ENCODE measurements at places on chromosomes 7 and 10.

DNA sequence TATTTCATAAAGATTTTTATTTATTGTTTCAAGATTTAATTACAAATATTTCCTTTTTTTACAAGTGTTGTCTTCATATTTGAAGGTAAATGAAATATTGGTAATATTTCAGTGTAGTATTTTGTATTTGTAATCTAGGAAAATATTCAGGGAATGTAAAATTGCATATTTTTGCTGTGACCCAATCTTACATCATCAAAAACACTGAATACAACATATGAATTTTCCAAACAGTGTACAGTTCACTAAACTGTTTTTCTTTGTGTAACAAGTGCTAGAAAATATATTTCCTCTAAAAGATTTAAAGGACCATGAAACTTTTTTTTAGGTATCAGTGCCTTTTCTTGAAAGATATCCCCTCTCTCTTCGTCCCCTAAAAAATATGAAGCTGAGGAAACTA is 251.9 kb upstream of the KCND2 start:
- no peak for DNase-seq

GRCh38 chr10:97765201-97765600 is 6.6 kb downstream of the SFRP5 start:
- DNase-seq = no peak

DNA sequence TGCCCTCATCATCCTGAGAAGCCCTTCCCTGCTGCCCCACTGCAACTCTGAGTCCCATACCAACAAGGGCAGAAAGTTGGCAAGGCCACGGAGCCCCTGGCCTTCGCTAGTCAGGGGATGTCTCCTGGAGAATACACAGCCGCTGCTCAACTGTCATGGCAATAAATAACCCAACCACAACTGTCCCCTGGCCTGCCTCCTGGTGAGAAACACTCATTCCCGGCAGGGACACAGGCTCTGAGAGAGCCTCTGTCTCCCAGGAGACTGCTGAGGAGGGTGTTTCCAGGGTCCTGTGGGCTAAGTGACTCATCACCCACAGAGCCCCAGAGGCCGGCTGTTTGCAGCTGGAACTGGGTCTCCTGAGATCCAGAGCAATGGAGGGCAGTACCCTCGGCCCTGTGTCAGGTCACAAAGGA is 354.1 kb downstream of the TNS3 start:
- no peak for DNase-seq

DNA sequence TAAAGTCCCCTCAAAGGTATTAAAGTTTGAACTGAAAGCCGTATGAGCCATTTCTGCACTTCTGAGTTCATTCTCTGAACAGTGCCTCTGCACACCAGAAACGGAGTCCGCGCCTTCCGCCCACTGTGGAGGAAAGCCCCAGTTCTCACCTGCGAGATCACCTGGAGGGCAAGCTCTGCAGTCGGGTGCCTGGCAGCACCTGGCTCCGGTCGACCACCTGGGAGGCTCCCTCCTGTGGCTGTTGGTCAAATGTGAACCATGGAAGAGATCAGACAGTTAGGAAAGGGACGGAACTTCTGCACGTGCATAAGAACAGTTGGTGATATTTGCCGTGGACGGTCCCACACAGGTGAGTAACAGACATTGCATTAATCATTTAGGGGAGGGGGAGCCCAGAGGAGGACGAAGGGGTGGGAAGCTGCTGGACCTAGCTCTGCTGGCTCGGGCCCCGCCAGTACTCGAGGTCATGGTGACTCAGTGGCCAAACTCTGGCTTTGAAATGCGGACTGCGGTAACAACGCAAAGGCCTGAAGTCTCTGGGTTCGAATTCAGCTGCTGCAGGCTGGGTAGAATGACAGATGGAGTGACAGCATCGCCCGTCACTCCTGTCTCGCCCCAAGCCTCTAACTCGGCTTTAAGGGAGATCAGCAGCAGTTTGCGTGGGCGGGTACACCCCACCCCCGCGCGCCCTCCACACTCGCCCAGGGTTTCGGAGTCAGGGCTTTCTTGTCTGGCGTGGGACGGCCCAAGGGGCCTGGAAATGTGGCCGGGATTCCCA is 1.7 kb upstream of the DPYSL4 start:
- no peak for DNase-seq

- no peak for DNase-seq
These were observed 64.5 kb downstream of the VWA2 start for GRCh38 chr10:114303556-114303955.

GRCh38 chr7:95190515-95190914 is 133.8 kb downstream of the PON1 start:
- DNase-seq = no peak

Data from breast epithelium (tissue), 4 donors.